Activated CD4-positive, alpha-beta T cell treated with anti-CD3 and anti-CD28 coated beads for 48 hours (primary cell): ENCODE measurements at places on chromosomes 13 and 19.
A peak's percentile ranks its signal among the peaks of the same experiment; 100 is the strongest.

DNA sequence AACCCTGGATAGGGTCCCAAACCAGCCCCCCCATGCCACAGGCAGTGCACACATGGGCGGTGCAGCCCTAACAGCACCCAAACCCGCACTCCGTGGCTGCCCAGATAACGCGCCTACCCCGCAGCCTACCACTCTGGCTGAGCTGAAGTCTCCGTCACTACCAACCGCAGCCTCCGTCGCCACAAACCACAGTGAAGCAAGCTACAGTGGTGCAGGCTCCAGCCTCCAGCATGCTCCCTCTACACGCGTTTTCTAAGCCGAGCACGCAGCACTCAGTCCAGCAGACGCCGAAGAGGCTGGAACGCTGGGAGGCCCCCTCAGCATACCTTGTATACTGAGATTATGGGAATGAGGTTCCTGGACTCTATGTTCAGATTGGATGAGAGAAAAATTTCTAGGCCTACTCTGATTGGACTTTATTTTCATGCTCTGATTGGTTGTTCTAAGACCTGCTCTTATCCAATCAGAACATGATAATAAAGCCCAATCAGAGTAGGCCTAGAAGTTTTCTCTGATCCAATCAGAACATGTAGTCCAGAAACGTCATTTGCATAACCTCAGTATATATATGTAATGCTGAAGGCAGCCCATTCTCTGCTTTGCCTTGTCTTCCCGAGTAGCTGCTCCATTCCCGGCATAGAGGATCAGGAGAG, 56.7 kb upstream of the C1QTNF9B start:
- DNase-seq, result no peak

- no peak for DNase-seq
These were observed 34.8 kb downstream of the PCDH17 start for GRCh38 chr13:57666131-57666953.

GRCh38 chr13:30148171-30148754, 159.1 kb downstream of the KATNAL1 start:
- peak; percentile 41 for DNase-seq

DNA sequence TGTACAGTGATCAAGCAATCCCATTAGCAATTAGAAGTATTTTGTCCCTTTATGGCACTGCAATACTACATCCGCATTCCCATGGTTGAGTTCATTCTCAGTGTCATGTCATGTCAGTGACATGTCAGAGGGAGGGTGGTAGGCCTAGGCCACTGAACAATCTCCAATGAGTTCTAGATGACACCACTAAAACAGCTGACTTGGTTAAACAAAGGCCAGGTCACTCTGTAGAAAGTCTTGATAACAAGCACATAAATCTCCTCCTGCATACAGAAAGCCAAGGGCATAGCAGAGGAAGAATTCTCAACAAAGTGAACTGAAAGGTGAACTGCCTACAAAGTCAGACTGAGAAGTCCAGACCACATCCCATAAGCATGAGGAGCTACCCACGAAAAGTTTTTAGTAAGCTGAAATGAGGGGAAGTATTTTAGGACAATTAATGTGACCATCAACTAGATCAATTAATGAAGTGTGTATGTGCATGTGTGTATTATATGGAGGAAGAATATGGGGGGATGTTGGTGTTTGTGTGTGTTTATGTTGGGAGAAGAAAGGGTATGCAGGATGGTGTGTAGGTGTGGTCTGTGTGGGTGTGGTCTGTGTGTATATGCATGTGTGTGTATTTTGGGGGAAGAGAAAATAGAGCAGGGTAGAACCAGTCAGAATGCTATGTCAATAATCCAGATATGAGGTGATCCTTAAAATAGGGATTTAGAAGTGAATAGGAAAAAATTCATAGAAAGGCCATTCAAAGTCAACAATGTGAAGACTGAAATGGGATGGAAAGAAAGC, 67.7 kb downstream of the TBC1D4 start:
- no peak for DNase-seq

GRCh38 chr13:73583331-73583730, 524.5 kb downstream of the KLF5 start:
- DNase-seq, result no peak

GRCh38 chr13:111916201-111916600, 150.7 kb upstream of the SOX1 start:
- DNase-seq, result no peak

DNA sequence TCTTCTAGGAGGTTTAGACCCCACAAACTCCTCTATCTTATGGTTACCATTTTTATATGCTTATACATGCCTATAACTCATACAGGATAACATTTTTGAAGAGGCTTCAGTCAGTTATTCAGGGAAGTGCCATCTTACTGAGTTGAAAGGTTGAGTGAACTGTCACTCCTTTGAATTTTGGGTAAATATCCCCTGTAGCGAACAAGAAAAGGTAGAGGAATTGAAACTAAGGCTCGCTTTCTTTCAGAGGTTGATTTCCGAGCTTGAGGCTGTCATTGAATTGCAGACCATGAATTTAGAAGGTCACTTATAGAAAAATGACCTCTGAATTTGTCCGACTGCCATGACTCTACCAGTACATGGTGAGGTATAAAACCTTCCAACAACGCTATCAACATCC, 35.1 kb downstream of the MICU2 start:
- DNase-seq, result no peak

GRCh38 chr13:113902481-113902880, 38.6 kb upstream of the GAS6 start:
- DNase-seq, result no peak

DNA sequence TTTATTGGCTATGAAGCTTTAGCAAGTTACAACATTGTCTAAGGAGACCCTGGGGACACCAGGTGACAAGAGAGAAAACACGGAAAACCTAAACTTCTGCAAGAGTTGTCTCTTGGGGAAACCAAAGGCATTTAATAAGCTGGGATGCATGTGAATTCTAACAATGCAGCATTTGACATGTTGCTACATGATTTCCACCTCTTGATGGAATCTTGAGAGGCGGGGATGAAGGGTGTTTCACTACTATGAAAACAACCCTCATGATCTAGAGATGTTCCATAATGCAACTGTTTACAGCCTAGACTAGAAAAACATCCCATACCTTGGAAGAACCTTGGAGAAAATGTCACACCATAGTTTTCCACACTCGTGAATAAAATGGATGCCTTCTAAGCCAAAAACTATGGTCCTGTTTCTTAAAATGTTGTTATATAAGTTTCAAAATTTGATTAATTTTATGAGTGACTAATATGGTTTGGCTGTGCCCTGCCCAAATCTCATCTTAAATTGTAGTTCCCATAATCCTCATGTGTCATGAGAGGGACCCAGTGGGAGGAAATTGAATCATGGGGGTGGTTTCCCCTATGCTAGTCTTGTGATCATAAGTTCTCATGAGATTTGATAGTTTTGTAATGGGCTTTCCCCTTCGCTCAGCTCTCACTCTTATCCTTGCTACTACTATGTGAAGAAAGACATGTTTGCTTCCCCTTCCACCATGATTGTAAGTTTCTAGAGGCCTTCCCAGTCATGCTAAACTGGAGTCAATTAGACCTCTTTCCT, 164.6 kb downstream of the TNFSF13B start:
- no peak for DNase-seq

DNA sequence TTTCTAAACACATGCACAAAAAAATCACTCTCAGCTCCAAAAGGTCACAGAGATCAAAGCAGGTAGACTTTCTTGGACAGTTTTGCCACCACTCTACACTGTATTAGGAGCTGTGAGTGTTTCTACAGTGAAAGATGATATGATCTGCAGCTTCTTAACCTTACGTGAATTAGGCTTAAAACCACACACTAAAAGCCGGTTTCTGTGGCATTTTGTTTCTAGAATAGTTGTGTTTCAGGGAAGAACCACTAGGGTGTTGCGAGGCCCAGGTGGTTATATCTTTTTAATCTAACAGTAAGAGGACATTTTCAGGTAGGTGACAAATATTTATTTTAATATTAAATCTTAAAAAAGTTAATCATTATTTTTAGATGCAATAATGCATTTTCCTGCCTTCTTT, 216.4 kb downstream of the KLF5 start:
- DNase-seq, result no peak

- DNase-seq, result peak; percentile 50
These were observed at the start of gene ENOX1 for GRCh38 chr13:43786766-43787517. TSS of gene ENOX1 (minus strand) at chr13:43786972.

GRCh38 chr19:46659151-46660007, 1.6 kb downstream of the DACT3 start:
- no peak for DNase-seq

GRCh38 chr19:15418231-15418578, 583 bp downstream of the AKAP8L start:
- no peak for DNase-seq

DNA sequence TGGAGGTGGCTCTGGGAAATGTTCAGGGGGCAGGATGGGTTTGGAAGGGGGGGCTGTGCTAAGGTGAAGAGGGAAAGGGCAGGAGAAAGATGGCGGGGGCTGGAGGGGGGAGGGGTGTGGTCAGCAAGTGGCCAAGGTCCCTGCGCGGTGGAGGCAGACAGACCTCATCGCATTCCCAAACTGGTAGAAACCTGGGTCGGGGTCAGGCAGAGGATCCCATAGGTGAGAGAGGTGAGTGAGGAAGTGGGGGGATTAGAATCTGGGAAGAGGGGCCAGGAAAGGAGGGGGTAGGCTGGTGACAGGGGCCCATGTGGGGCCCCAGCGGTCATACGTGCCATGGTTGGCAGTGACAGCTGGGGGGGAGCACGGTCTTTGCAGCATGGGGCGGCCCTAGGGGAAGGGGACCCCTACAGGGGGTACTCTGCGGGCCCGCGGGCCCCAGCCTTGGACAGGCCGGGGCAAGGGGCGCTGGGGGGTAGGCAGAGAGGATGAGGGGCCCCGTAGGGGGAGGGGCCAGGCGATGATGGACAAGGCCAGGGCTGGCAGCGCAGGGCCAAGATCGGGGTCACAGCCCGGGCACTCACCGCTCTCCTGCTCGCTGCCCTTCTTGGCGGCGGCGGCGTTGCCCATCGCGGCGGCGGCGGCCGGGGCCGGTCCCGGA, 514 bp downstream of the PRKACA start:
- DNase-seq, result peak; percentile 16

- DNase-seq, result no peak
These were observed 69.4 kb upstream of the GJB6 start for GRCh38 chr13:20301403-20302071.

- DNase-seq, result no peak
These were observed 1.1 kb upstream of the PHF11 start for GRCh38 chr13:49494645-49495044.

- no peak for DNase-seq
These were observed 80.8 kb downstream of the SCGB2B2 start for GRCh38 chr19:34596115-34596514.

DNA sequence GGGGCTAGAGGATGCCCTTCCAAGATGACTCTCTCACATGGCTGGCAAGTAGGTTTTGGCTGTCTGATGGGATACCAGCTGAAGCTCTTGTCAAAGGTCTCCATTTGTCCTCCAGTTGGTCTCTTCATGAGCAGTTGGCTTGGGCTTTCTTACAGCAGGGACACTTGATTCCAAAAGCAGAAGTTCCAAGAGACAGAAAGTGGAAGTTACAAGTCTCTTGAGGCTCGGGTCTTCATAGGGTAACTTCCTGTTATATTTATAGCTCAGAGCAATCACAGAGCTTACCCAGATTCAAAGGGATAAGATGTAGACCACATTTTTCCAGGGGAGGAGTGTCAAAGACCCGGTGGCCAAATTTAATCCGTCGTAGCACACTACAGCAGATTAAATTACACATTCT, 440.0 kb downstream of the RFC3 start:
- DNase-seq, result no peak

DNA sequence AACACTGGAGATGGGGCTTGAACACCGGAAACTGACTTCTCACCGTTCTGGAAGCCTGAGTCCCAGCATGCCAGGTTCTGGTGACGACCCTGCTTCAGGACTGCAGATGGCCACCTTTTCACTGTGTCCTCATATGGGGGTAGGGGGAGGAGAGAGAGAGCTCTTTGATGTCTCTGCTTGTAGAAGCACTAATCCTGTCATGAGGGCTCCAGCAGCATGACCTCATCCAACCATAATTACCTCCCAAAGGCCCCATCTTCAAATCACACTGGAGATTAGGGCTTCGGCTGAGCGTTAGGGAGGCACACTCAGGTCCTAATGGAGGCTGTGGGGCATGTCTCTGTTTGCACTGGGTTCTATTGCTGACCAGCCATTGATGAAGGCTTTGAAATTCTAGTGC, 255.3 kb downstream of the TEX29 start:
- no peak for DNase-seq

DNA sequence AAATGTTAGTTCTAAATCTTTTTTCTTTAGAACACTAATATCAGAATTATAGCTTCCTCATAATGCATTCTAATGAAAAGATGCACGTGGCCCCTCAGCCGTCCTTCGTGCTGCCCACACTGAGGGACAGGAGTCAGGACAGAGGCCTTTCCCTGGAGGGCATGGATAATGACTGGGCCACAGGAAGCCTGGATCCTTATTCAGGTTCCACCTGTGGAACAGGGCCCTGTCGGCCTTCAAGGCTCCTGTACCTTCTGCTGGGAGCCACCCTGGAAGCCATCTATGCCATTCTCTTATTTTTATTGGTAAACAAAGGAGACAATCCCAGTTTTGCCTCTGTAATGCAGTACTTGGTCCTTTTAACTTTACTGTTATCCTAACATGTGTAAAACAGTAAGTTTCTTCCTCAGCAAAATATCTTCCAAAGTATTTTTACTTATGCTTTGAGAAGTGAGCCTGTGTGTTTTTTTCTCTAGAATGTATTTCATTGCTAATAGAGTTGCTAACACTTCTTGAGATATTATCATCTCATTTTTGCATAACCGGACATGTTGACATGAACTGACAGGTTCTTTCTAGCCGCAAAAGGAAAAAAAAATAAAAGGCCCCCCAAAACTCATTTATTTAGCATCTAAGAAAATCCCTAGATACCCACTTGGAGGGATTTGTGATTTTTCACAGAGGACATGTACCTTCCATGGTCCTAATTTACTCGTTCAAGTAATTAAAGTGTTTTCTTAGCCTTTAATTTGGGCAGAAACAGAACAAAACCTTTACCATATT, 6.0 kb downstream of the GPR183 start:
- DNase-seq, result no peak
